ENCODE measurements at places on chromosomes 5 and 9.

- DNase-seq: no peak
These were observed 166.0 kb downstream of the ADAMTSL1 start for GRCh38 chr9:18639911-18640310.

- DNase-seq: peak; percentile 78
These were observed 98.3 kb upstream of the BOD1 start for GRCh38 chr5:173714551-173715428.

DNA sequence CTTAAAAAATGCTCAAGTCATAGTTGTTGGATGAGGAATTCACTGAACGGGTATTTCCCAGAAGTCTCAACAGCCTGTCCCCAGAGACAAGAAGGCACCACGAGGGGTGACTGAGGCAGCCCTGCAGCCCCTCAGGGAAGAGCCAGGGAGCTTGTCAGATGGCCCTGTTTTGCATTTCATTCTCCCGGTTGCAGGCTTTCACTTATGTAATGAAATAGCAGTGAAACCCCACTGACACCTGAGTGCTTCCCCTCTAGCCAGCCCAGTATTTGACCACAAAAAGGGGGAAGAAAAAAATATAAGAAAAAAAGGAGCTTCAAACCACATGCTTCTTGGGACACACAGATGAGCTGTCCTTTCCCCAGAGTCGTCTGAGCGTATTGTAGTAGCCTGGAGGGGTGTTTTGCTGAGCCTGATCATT is 75.3 kb upstream of the IL12B start:
- no peak for DNase-seq

DNA sequence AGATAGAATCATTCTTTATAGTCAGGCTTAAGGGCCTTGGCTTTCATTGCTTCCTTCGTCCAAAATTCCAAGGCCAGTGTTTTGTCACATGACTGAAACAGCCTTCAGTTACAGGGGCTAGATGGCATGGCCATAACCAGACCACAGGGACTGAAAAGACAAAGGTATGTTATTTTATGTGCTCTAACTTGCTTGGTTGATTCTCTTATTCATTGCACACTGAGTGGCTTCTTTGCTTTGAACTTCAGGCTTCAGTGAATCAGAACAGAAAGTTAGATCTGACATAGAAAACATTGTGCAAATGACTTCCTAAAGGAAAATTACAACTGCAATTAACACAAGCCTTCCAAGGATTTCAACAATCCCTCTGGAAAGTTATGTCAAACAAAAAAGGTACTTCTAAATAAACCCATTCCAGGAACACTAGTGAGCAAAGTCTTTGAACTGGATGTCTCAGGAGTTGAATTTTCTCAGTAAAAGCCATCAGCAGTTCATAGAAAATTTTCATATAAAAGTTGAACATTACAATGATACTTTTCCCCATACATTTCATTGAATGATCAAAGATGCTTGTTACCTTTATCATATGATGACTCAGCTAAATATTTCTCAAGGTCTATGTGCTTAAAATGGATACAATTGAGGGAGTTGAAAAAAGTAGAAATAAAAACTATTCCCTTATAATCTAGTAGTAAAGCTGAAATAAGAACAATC is 355.3 kb downstream of the TMEM232 start:
- no peak for DNase-seq

Data from HCEC 1CT (cell line).